ENCODE measurements at places on chromosomes 6 and 20.

- no peak for DNase-seq
These were observed 4.9 kb downstream of the MTCH1 start for GRCh38 chr6:36980876-36981619.

DNA sequence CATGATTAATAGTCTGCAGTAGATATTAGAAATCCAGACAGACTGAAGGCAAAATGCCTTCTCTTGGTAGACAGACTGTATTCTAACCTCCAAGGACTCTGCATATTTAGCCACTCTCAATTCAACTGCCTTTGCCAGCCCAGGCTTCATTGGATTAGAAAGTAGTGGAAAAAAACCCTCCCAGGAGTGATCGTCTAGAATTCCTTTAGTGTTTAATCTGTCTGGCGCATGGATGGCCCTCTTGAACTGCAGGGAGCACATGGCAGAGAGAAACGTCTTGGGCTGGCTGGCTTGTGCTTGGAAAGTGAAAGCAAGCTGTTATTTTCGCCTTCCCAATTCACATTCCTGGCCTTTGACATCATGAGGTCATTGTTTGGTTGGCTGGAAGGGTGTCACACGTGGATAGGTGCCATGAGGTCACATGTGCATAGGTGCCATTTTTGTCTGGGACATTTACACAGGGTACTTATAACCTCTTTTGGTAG, 30.9 kb upstream of the NEDD9 start:
- no peak for DNase-seq

GRCh38 chr20:20095114-20095872, 43.0 kb downstream of the CFAP61 start:
- DNase-seq = no peak

DNA sequence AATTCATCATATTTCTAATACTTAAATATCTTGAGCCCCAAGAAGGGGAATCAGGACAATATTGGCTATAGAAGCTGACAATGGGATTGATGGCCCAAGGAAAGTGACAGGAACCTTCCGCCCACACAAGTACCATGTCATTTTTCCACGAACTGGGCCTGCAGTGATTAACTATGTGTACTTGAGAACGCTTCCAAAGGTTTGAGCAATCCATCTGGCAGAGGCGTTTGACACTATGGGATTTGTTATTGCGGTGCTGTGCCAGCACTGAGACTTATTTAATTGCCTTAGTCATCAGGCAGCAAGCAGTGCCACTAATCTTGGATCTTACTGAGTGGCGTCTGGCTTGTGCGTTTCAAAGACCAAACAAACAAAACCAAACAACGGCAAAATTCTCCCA, 135.6 kb upstream of the UST start:
- DNase-seq = no peak

DNA sequence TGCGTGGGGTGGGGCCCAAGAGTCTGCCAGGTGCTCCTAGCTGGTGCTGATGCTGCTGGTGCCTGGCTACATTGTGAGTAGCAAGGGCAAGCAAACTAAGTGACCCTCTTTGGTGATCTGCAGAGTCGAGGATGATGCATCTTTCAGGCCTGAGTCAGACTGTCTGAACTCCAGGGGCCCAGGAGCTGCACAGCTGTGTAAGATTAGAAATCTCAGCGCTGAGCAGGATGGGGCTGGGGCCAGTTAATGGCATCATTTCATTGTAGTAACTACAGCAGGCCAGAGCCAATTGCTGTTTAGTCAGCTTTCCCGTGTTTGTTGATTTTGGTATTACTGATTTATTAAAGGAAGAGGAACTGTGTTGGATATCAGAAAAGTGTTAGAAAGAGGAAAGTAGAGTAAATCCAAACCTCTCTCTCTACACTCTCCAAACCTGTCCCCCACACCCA, 365.2 kb downstream of the PAX1 start:
- no peak for DNase-seq

GRCh38 chr6:14863902-14864850, 381.7 kb upstream of the JARID2 start:
- no peak for DNase-seq

DNA sequence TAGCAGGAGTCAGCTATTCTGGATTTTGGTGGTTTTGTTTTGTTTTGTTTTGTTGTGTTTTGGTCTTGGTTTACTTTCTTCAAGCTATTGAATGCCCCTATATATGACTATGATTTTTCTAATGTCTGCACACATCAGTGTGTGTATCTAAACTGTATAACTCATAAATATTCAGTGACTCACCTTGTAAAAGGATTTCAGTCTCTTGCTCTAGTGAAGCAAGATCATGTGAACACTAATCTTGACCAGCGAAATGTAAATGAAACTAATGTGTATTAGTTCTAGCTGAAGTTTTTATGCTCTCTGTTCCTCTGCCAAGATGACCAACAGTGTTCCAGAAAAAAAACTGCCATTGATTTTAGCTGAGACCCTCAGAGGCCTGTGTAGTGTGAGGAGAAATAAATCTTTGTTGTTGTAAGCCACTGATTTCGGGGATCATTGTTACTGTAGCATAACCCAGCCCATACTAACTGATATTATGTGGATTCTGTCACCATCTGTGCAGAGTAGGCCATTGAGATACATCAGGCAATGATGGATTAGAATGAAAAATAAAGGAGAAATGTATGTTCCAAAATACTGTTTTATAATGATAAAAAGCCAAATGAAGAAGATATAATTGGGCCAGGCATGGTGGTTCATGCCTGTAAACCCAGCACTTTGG, 11.5 kb upstream of the BTBD9 start:
- no peak for DNase-seq

GRCh38 chr6:69386426-69386825, 410.4 kb downstream of the LMBRD1 start:
- DNase-seq = no peak

- DNase-seq = peak; percentile 87
These were observed 35.2 kb upstream of the MDFI start for GRCh38 chr6:41602864-41603608.

All from GM10248 (cell line).